ENCODE measurements at places on chromosomes 3 and 15.
A peak's percentile ranks its signal among the peaks of the same experiment; 100 is the strongest.

GRCh38 chr3:32956750-32957570, 5.5 kb downstream of the CCR4 start:
- DNase-seq, result no peak

DNA sequence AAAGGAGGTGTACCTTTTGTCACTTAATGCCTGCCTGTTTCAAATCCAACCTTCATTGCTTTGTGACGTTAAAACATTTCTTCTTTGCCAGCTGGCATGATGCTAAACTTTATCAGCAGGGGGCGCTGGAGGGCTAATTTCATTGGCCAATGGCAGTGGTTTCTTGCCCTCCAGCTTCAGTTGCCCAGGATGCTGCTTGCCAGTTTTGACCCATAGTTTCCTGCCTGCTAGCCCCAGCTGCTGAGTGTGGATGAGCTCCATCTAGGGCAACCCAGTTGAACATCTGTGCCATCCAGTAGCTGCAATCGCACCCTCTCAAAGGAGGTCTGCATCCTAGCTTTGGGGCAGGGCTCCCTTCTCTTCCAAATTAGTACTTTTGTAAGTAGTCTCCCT, 22.1 kb downstream of the ACKR2 start:
- peak; percentile 60 for DNase-seq

DNA sequence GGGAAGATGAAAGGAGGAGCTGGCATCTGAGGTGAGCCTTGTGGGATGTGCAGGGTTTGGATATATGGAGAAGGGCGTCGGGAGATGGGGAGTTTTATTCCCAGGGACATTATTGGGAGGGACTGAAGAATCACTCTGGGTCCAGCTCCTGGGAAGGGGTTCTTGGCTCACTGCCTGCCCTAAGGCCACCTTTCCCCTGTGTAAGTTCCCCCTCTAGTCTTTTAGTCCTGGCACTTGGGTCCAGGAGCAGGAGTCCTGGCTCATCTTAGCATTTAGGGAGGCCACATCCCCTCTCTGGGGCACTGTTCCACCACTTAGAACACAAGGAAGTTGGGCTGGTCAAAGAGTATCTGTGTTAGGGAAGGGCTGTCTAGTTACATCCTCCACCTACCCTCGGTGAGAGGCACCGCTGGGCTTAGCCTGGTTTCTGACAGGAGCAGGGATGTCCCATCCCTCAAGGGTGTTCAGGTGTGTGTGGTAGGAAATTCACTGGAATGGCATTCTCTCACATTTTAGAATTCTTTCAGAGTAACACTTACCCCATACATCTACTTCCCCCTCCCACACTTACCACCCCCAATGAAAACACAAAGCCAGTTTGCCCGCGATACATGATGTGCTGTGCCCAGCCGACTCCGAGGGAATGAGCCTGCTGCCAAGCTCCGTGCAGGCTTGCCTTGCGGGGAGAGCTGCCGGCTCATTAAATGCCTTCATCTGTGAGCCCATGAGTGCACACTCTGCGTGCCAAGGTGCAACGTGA, 86.7 kb downstream of the FAM43A start:
- DNase-seq, result no peak

GRCh38 chr15:66080717-66081398, 172.7 kb downstream of the MEGF11 start:
- DNase-seq, result no peak

DNA sequence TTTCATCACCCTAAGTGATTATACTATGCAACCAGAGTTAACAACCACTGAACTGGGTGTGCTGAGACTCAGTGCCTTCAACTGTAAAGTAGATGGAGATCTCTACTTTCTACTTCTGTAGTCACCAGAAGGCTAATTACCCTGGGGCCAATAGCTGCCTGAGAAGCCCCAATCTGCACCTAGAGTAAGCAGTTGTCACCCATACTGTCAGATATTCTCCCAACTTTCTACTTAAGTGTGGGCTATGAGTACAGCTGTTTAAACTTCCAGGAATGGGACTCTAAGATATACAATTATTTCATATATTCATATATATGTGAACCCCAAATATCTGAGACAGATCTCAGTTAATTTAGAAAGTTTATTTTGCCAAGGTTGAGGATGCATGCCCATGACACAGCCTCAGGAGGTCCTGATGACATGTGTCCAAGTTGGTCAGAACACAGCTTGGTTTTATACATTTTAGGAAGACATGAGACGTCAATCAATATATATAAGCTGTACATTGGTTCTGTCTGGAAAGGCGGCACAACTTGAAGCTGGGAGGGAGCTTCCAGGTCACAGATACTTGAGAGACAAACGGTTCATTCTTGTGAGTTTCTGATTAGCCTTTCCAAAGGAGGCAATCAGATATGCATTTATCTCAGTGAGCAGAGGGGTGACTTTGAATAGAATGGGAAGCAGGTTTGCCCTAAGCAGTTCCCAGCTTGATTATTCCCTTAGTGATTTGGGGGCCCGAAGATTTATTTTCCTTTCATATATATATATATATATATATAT, 41.9 kb downstream of the CCNL1 start:
- DNase-seq, result no peak

DNA sequence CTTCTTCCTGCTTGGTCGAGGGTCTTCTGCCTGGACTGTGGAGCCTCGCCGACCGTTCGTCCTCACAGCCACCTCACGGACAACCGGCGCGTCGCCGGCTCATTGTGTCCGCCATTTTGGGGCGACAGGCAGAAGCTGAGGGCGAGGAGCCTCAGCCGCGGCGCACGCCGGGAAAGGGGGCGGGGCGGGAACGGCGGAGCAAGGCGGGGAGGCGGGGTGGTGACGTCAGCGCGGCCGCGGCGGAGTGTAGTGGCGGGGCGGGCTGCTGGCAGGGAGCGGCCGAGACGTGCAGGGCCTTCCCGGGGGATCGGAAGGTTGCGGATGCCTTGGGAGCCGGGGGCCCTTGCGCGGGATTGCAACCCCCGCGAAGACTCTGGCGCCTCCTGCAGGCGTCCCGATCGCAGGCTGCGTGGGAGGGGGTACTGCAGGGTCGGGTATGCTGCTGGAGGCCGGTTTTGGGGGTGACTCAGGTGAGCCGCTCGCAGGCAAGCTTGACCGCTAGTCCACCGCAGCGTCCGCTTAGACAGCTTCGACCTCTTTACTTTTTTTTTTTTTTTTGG, at the start of gene WDR82:
Gene WDR82 (minus strand): TSS at position 140 of the 560 bp plus-strand sequence. CDS start 288 bp downstream, outside the sequence.
- DNase-seq, result peak; percentile 99

DNA sequence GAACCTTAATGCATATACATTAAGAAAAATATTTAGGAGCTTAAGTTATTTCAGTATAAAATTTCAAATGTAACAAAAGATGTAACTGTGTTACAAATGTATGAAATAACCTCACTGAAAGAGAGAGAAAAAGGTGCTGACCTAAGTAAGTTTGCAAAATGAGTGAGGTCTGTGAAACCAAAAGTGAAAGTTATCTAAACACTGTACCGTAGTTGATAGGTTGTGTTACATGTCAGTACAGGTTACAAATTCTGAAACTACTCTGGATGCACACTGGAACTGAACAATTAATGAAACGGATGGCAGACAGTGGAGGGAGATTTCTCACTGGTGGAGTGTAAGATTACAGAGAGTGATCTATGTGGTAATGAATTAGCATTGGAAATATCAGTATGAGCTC, 420.7 kb downstream of the ZNF385D start:
- DNase-seq, result no peak

DNA sequence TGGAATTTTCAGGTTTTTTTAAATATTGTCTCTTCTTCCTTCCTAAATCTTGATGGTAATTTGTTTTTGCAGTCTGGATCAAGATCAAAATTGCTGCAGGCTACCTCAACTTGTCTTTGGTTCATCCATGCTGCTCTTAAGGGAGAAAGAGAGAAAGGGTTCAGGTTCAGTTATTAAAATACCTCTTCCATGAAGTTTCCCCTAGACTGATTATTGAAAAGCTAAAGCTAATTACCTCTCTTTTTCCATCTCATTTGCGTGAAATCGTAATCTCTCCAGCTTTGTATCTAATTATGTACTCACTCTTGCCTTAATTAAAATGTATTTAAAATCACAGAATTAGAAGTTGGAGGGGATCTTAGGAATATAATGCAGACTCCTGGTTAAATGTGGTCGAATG, 52.7 kb downstream of the SLC28A2 start:
- DNase-seq, result no peak

DNA sequence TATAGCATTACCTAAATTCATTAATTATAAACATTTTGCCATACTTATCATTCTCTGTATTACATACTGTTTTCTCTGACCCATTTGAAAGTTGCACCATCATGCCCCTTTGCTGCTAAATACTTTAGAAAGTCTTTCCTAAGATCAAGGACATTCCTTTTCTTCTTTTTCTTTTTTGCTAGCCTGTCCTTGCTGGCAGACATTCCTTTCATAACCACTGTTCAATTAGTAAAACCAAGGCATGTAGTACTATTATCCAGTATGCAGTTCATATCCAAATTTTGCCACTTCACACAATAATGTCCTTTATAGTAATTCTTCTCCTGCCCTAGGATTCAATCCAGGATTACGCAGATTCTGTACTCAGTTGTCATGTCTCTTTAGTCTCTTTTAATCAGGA, 321.0 kb upstream of the C2CD4B start:
- DNase-seq, result no peak

DNA sequence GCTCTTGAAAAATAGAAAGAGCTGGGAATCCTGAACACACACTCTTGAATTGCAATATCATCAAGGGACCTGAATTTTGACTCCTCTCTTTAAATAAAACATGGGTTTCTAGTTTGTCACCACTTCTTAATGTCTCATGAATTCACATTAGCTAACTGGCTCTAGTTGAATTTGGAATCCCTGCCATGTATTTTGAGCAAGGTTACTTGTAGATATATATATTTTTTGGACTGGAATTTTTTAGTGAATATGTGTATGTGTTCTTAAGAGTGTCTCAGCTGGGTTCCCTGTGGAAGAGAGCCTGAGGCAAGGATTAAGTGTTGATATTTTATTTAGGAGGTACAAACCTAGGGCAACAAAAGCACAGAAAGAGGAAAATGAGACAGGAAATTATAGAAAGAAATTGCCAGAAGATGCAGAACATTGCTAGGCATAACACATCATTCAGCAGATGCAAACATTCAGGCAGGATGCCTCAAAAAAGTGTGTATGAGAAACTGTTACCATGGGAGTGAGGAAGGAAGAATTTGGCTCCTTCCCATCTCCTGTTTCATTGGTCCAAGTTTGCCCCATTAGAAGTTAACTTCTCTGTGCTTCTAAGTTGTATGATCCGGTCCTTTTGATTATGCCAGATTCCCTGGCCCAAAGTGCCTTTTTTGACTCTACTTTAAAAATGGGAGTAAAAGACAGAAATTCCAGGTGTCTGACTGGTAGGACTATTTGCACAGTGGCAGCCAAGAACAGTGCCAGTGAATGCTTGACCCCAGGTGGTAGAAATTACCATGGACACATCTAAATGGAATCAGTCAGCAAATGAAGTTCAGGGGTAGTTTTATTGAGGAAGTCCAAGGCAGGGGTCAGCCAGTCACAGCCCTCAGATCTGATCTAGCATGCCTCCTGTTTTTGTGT, 253.7 kb upstream of the TGFBR2 start:
- DNase-seq, result no peak

Data from stimulated activated CD8-positive, alpha-beta memory T cell treated with anti-CD3 and anti-CD28 coated beads, Interleukin-2, amount 100 ng/mL, for 48 hours (primary cell).